ENCODE measurements at places on chromosomes 11 and 22. TPM values are rescaled to one million over a fixed set of nuclear protein-coding genes. Genes with fewer than 3 reads are reported as not detected.

LYVE1 gene
- total RNA-seq: not detected

GRCh38 chr11:1086171-1087102 is 11.8 kb downstream of the MUC2 start:
- H3K36me3 ChIP-seq: no peaks in the 10 kb centered on the region
- no peaks in the 10 kb centered on the region for H3K27me3 ChIP-seq
- H3K4me1 ChIP-seq: no peaks in the 10 kb centered on the region
- no peak overlapping the region for H3K27ac ChIP-seq
- no peak overlapping the region for H3K4me3 ChIP-seq

- H3K27ac ChIP-seq: no peak overlapping the region
- H3K27me3 ChIP-seq: no peaks in the 10 kb centered on the region
- H3K4me1 ChIP-seq: no peaks in the 10 kb centered on the region
- no peak overlapping the region for H3K4me3 ChIP-seq
Measured at GRCh38 chr22:45516163-45516562, 13.5 kb downstream of the FBLN1 start.

TBX1 gene
- not detected for total RNA-seq
